ENCODE measurements at places on chromosomes 4 and X.

DNA sequence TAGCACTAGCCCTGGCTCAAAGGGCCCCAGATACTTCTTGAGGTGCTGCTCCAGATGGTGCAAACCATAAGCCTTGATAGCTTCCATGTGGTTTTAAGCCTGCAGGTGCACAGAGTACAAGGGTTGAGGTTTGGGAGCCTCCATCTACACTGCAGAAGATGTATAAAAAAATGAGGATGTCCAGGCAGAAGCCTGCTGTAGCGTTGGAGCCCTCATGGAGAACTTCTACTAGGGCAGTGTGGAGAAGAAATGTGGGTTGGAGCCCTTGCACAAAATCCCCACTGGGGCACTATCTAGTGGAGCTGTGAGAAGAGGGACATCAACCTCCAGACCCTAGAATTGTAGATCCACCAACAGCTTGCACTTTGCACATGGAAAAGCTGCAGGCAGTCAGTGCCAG lies 231.9 kb downstream of the CHIC2 start:
- no peak for DNase-seq

DNA sequence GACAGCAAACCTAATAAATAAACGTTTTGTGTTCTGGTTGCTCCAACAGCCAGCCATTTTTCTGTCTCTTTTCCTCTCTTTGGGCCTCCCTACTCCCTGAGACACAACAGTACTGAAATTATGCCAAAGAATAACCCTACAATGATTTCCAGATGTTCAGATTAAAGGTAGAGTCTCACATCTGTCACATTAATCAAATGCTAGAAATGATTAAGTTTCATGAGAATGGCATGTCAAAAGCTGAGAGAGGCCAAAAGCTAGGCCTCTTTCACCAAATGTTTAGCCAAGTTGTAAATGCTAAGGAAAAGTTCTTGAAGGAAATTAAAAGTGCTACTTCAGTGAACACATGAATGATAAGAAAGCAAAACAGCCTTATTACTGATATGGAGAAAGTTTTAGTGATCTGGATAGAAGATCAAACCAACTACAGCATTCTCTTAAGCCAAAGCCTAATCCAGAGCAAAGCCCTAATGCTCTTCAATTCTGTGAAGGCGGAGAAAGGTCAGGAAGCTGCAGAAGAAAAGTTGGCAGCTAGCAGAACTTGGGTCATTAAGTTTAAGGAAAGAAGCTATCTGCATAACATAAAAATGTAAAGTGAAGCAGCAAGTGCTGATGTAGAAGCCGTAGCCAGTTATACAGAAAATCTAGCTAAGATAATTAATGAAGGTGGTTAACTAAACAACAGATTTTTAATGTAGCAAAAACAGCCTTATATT lies 182.1 kb upstream of the NUDT6 start:
- DNase-seq = no peak

DNA sequence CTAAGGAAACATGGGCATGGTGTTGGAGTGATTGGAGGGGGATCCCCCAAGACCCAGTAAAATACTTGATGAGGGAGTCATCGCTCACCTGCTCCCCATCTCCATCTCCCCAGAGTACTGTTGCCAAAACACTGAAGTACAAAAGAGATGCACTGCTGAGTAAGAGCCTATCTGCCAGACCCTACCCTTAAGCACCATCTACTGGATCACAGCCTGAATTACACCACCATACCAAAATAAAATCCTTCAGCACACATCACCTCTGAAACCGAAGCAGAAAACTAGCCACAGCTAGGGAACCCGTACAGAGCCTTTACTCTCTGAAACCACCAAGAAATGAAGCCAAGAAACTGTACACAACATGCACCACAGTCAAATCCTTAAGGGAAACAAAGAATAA lies 466.3 kb upstream of the ACTRT1 start:
- no peak for DNase-seq

DNA sequence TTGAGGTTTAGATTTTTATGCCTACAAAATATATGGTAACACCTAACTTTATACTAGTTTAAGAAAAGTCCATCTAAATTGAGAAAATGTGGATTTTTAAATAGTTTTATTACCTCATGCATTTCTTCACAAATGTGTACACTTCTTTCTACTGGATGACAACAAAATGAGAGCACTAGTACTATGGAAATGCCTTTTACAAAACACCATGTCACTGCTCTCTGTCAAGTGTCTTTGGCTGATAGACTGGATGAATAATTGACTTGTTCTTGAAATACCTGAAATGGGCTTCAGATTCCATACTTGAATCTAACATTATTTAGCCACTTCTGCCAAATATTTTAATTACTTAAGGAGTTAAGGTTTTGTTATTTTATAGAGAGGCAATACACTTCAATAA lies 49.5 kb downstream of the AMELX start:
- DNase-seq = no peak

DNA sequence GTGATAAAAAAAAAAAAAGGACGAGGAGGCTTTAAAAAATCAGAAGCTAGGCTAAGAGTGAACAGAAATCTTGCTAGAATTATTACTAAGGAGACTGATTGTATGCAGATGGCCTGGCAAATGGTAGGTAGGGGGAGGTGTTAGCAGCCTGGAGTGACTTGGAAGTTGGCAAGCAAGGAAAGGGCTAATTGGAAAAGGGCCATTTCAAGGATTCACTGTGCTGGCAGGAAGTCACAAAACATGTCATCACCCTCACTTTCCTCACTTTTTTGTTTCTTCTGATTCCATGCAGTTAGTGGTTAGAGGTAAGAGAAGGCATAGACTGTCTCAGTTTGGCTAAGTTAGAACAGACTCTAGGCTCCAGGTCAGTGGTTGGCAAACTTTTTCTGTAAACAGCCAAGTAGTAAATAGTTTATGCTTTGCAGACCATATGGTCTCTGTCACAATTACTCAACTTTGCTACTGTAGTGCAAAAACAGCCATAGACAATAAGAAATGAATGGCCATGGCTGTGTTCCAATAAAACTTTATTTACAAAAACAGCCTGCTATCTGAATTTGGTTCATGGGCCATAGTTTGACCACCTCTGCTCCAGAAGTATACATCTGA lies 646.5 kb upstream of the ACTRT1 start:
- DNase-seq = no peak

DNA sequence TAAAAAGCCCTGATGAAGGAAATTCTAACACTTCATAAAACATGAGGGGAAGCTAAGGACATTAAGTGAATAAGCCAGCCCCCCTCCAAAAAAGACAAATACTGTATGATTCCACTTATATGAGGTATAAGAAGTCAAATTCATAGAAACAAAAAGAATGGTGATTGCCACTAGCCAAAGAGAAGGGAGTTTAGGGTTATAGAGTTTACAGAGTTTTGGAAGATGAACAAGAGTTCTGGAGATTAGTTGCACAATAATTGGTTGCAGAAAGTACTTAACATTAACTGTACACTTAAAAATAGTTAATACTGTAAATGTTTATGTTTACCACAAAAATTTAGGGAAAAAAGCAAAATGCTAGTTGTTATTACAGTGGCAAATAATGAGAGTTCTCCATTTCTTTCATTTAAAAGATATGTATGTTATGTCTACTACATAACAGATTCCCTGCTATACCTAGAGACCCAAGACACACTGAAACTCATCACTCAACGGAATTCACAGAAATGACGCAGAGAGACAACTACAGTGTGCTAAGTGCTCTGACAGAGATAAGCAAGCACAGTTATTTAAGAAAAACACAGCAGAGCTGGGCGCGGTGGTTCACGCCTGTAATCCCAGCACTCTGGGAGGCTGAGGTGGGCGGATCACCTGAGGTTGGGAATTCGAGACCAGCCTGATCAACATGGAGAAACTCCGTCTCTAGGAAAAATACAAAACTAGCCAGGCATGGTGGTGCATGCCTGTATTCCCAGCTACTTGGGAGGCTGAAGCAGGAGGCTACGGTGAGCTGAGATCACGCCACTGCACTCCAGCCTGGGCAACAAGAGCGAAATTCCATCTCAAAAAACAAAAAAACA lies 37.2 kb downstream of the EIF4E start:
- DNase-seq = no peak

DNA sequence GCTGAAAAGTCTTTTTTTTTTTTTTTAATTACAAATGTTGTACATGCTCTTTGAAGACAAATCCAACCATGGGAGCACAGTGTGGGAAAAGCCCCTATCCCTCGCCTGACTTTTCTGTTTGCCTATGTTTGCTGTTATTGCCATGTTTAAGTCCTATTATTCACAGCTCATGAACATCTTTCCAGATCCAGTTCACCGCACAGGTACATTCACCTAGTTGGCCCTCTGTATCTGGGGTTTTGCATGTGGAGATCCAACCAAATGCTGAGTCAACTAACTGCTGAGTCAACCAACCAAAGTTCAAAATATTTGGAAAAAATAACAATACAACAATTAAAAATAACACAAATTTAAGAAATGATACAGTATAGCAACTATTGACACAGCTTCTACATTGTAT lies 100.1 kb upstream of the CLNK start:
- DNase-seq = no peak

DNA sequence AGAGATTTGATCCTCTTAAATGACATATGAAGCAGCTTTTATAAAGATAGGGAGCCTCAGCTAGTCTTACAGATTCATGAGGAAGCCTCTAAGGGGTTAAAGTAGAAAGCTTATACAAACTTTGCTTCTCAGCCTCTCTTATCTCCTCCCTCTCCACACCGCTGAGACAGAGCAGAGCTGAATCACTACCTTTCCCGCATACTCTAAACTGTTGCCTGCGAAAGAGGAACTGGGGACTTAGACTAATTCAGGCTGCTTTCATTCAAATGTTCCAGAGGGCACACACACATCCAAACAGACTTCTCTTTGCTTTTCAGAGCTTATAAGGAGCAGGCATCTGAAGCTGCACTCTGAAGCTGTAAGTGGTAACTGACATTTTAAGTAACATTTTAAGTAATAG lies at the start of gene SERTM2:
TSS of gene SERTM2 (plus strand) at position 169 of the 400 bp plus-strand sequence. CDS start 7,213 bp downstream, outside the sequence.
- no peak for DNase-seq

- DNase-seq = no peak
Observed at GRCh38 chr4:153927451-153927850, 138.6 kb upstream of the SFRP2 start.

DNA sequence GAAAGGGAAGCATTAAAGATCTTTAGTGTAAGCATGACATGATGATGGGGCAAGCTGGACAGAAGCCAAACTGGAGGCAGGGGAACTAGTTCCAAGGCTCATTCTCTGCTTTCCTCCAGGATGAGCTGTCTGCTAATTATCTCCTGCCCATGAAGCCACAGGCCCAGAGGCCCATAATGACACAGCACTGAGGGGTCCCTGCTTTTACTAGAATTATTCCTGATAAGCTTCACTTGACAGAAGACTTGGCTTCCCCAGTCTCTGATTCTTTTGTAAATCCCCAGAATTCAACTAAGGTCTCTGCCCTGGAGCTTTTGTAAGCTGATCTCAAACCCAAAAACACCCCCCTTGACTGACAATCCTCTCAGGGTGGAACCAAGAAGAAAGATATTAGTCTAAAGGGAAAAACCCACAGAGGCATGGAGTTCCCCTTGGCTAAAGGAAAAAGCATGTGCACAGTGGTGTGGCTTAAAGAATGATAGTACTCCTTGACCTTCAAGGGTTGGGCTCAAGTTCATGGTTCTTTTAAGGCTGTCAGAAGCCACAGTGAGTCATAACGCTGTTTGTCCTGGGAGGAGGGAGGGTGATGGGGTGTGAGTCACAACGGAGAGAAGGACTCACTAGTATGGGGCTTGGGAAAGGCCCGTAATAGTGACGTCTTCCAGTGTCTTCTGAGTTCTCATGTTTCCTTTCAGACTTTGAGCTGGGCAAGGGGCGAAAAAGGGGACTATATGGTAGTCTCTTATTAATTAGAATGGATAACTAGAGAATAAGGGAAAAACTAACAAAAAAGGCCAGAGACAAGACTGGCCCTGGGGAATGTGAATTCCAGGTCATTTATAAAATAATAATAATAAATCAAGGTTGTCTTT lies 146.0 kb upstream of the CPEB2 start:
- peak; percentile 71 for DNase-seq

DNA sequence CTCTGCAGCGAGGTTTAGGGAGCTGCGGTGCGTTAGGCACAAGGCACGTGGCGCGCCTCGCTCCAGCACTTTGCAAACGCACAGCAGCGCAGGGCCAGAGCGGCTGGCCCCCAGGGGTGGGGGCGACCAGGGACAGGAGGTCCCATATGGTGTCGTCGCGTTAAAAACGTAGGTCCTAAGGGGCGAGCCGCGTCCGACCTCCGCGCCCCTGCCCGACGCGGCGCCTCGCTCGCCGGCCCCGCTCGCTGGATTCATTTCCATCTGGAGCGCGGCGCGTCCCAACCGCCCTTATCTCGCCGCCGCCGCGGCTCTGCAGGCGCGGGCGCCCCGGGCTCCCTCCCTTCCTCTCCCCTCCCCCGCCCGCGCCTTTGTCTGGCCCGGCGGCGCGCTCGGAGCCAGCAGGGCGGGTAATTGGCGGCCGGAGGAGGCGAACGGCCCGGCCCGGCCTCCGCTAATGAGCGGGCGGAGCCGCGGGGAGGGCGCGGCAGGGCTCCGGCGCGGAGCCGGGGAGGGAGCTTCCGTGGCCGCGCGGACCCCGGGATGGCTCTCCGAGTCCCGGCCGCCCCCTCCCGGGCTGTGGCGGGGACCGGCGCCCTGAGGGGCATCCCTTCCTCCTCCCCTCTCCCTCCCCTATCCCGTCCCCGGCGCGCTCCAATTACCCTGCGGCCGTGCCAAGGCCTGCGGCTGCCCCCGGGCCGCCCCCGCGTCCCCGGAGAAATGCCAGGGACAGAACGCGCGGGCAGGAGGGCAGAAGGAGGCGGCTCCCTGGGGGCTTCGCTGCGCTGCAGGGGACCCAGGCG lies 409.0 kb downstream of the BCOR start:
- DNase-seq = peak; percentile 75

GRCh38 chrX:148995661-148996060 lies 495.2 kb downstream of the AFF2 start:
- no peak for DNase-seq

- DNase-seq = no peak
Observed at GRCh38 chr4:88771883-88772450, 74.3 kb upstream of the NAP1L5 start.

- no peak for DNase-seq
Observed at GRCh38 chrX:83022020-83022419, 486.1 kb upstream of the POU3F4 start.

DNA sequence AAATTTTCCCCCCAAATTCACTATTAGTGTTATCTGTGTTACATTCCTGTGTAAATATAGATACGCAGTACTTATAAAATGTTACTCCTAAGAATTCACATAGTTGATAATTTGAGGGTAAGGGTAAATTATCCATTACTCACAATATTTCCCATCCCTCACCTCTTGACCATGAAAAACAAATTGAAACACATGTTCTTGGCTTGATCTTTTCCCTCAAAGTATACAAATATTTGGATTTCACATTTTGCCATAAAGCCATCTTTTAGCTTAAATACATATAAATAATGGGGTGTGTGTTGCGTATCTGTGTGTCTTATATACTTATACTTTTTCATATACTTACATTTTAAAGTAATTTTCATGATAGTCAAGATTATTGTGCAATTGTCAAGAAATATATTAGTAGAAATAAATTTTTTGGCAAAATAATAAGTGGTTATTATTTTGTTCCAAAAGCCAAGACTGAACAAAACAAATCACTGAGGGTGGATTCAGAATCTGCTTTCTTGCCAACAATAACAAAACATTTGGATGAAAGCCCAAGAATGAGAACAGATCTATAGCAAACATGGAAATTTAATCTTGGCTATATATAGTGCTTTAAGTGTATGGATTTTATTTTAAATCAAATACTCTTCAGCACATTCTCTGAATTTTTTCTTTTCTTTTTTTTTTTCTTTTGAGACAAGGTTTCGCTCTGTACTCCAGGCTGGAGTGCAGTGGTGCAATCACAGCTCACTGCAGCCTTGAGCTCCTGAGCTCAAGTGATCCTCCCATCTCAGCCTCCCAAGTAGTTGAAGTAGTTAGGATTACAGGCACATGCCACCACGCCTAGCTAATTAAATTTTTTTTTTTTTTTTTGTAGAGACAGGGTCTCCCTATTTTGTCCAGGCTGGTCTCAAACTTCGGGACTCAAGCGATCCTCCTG lies 48.5 kb upstream of the PRSS48 start:
- DNase-seq = no peak
